ENCODE measurements at places on chromosomes 5 and 9.

- peak; percentile 62 for DNase-seq
Observed at GRCh38 chr5:155729684-155730059, 597.3 kb upstream of the SGCD start.

GRCh38 chr5:98865690-98866089 lies 63.1 kb downstream of the CHD1 start:
- no peak for DNase-seq

DNA sequence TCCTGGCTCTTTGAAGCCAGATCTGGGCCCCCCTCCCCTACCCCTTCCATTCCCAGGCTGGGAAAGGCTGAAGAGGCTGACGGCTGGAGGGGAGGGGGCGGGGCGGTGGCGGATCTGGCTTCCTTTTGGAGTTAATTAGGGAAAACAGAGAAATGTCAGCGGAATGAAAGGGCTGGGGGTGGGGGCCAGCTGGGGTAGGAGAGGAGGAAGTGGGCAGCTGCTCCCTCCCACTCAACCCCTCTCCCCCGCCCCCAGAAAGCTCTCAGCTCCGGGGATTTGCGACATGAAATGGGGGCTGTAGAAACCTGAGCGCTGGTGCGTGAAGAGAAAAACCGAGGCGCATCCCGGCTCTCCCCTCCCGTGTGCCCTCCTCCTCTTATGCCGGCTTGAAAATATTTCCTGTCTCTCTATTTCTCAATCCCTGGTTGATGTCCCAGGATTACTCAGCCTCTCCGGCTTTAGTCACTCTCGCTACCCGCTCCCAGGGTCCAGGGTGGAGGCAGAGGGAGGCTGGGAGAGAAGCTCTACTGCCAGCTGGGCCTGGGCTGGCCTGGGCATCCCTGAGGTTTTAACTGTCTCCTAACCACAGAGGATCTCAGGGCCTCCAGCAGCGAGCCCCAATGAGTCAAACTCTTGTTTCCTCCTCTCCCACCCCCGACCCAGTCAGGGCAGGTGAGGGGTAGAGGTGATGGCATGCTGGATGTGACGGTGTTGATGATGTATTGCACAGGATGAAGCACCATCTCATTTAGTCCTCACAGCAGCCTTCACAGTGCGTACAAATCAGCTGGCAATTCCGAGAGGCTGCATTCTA lies 20.1 kb downstream of the PCDHGC5 start:
- DNase-seq = peak; percentile 20

DNA sequence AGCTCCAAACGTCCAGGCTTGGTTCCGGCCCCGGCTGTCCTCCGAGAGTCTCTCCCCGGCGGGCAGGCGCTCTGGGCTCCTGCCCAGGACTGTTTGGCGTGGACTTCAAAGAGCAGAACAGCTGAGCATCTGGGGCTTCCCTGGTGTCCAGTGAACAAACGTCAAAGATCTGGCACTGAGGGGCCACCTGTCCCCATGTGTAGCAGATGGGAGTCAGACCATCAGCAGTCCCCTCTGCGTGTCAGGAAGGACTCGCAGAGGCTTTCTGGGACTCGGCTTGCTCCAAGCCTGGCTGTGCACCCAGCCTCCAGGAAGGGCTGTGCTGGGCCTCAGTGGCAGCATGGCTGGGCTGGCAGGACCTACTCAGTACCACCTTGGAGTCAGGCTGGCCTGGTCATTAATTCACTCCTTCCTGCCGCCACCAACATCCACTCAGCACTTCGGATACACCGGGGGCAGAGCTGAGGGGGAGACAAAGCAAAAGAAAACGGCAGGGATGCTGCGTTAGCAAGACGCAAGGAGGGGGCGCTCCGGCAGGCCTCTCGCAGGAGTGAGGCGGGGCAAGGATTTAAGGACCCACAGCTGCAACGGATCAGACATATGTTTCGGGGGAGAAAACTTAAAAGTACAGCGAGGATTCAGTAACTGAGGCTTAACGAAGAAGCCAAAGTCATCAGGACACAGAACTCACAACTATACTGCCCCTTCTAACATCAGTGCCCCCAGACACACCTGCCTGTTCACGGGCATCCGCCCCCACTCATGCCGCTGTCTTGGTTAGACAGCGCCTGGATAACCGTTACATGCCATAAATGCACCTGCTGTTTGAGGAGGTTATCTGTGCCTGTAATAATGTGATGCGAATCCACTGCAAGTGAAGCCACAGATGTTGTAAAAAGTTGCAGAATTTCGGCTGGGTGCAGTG lies 164.5 kb upstream of the PHYKPL start:
- no peak for DNase-seq

- DNase-seq = no peak
Observed at GRCh38 chr5:148920646-148921288, 94.4 kb downstream of the ADRB2 start.

DNA sequence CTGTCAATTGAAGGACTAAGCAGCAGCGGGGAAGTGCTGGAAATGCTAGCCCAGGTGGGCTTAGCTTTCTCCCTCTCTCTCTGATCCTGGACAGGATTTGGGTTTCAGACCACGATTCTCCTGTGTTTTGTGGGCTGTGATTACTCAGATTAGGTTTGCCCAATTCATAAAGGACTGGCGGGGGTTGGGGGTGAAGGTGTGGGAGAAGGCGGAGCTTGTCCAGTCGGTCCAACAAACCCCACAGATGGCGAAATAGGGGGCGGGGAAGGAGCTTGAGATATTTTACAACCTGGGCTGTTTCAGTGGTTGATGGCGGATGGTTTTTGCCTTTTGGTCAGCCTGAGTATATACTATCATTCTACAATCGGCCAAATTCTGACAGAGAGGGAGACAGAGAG lies 35.2 kb downstream of the PCDHAC2 start:
- DNase-seq = peak; percentile 79

DNA sequence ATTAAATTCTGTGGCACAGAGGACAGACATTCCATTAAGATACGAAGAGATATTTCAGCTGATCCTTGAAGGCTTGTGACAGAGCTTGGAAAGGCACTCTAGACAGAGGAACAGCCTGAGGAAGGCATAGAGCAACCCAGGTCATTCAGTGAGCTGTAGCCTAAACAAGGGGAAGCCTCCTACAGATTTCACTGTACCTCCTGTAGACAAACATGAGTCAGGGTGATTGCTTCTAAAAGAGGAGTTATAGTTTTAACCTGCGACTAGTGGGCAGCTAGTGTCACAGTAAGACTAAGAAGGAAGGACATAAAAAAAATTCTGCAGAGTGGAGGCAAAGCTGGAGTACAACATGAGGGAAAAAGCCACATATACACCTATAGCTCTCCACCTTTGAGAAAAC lies 43.5 kb upstream of the ANKDD1B start:
- no peak for DNase-seq

- no peak for DNase-seq
Observed at GRCh38 chr9:32954642-32955041, 46.8 kb downstream of the APTX start.

DNA sequence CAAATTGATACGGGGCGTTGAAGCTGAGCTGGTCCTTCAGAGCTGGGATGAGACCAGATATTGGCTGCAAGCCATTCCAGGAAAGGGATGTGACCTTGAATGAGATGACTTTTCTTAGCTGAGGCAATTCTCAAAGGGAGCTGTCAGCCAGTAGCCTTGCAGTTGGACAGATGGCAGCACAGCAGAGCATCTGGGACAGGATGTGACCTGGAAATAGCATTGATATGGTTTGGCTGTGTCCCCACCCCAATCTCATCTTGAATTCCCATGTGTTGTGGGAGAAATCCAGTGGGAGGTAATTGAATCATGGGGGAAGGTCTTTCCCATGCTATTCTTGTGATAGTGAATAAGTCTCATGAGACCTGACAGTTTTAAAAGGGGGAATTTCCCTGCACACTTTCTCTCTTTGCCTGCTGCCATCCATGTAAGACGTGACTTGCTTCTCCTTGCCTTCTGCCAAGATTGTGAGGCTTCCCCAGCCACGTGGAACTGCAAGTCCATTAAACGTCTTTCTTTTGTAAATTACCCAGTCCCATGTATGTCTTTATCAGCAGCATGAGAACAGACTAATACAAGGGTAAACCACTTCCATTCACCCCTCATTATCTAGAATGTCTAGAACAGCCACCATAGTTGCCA lies 19.8 kb upstream of the MTX3 start:
- DNase-seq = no peak

DNA sequence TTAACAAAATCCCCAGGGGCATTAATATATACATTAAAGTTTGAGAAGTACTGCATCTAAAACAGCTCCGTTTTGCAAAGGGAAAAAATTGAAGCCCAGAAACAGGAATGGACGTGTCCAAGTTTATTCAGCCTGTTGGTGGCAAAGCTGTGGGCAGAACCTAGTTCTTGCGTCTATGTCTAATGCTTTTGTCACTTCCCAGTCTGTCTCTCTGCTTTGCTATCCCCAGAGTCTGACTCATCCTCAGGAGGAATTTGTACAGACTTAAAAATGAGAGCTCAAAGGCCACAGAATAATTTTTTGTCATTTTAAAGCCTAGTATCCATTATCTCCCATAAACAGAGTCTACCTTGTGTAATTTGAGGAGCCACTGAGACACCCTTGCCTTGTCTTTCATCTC lies 330.9 kb upstream of the GRIA1 start:
- peak; percentile 91 for DNase-seq

DNA sequence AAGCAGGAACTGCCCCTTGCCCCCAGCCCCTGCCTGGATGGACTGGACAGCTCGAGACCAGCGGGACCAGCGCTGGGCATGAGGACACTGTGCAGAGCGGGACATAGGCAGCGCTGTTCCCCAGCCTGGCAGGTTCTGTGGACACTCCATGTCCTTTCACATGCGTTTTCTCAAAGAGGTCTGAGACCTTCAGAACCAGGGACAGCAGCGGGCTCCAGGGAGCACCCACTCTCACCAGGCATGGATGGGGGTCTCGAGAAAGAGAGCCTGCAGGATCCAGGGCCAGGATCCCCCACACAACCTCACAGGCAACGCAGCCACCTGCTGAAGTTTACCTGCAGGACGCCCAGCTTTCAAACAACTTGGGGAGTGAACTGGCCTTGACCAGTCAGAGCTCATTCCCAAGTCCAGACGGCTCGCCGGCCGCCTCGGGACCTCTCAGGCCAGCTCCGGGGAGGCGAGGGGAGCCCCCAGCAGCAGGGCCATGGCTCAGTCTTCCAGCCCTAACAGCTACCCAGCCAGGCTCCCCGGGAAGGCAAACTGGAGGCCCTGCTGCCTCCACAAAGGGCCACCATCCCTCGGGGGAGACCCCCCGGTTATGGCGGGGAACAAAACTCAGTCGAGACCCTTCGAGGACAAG lies 72.5 kb upstream of the SARDH start:
- no peak for DNase-seq

DNA sequence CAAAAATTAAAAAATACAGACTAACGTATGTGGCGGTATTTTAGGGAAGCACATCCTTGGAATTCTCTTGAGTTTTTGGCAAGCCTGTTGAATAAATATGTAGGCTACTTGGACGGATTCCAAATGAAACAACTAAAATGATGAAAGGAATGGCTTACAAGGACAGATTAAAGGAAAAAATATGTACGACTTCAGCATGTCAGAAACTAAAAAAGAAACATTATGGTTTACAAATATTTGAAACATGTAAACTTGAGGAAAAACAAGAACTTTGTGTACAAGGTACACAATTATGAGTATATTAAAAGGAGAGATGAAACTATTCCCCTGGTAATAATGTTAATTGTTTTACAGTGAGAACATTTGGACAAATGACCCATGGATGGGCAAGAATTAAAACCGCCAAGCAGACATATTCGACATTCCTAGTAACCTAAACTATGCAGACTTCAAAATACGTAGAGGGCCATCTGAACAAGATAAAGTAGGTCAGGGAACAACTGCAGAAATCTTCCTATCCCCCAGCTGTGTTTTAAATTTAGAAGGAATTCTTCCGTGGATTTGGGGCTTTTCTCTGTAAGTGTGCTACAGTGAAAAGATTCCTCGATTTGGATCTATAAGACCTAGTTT lies 12.5 kb downstream of the EDIL3 start:
- DNase-seq = no peak

GRCh38 chr9:95570646-95571045 lies 53.9 kb upstream of the PTCH1 start:
- no peak for DNase-seq

- no peak for DNase-seq
Observed at GRCh38 chr5:131081913-131082488, 83.1 kb downstream of the HINT1 start.

DNA sequence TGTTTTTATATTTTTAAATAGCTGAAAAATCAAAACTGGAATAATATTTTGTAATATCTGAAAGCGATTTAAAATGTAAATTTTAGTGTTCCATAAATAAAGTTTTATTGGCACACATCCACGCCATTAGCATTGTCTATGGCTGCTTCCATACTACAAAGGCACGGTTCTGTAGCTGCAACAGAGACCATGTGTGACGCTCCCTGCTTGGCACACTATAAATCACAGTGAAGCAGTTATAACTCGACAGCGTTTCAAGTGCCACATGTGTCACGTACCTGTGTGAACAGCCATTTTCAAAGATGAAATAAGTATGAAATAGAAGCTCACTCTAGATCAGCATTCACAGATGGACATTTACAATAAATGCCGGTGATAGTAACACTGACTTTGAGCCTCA lies 810.1 kb upstream of the WWC1 start:
- DNase-seq = no peak

DNA sequence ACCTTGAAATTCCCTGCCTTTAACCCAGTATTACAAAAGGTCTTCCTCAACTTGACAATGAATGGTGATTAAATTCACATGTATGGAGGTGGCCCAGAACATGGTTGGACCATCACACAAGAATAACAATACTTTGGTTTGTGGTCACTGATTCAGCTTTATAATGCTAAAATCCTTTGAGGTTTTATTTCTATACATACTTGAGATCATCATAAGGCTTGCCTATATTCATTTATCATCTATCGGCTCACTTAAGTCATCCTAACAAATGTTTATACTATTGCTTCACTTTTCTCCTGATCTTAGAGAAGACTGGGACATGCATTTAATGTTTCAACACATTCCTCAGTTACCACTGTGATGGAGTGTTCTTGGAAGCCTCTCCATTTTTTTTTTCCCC lies 191.3 kb downstream of the DMAC1 start:
- DNase-seq = no peak

GRCh38 chr9:28547527-28547926 lies 974.2 kb upstream of the C9orf72 start:
- no peak for DNase-seq

- peak; percentile 42 for DNase-seq
Observed at GRCh38 chr5:65926893-65927292, 518 bp downstream of the ERBIN start.
